Cerebellar nuclear complex (tissue), 1 donor: ENCODE measurements at places on chromosomes 6 and 20.

DNA sequence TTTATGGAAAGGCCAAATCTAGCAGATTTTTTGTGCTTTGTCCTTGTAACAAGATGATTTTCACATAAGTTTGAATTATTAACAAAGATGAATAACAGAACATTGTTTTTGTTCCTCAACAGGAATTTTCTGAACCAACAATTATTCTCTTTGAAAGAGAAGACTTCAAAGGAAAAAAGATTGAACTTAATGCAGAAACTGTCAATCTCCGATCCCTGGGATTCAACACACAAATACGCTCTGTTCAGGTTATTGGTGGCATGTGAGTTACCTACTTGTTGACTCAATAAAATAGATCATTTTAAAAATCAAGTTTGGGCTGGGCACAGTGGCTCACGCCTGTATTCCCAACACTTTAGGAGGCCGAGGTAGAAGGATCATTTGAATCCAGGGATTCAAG, 70.9 kb downstream of the RTN4IP1 start:
- DNase-seq: no peak

- DNase-seq: no peak
Measured at GRCh38 chr6:151352410-151353396, 38.7 kb downstream of the ZBTB2 start.

- no peak for DNase-seq
Measured at GRCh38 chr20:39358052-39358451, 395.9 kb downstream of the DHX35 start.

DNA sequence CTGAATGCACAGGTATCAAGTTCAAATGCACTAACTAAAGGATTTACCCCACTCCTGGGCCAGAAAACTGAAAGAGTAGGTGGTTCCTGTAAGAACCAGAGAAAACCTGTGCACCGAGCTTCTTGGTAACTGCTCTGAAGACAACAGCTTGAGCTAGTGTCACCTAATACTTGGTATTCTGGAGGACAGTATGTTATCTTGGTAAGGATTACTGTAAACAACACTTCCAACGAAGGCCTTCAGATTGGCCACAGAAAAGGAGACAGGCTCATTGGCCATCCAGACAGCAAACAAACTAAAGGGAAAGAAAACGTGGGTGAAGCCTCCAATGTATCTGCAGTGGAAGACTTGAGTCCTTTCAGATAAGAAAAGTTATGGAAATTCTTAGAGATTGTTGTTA, 61.5 kb downstream of the GMPR start:
- no peak for DNase-seq

- no peak for DNase-seq
Measured at GRCh38 chr6:4108561-4109093, 26.7 kb downstream of the ECI2 start.

GRCh38 chr6:11810039-11810541, 31.5 kb upstream of the ADTRP start:
- DNase-seq: no peak

DNA sequence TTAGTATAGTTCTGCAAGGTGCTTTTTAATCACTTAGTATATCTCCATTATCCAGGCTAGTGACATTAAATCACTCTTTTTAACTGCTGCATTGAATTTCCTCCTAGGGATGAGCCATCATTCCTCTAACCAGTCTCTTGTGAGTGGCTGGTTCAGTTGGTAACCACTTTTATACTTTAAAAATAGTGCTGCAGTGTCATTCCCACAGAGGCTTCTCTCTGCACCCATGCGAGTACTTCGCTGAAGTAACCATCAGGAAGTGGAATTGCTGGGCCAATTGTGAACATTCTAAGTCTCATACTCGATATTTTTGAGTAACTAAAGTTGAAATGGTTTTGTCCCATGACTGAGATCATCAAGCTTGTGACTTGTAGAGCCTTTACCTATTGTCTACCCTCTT, 2.1 kb downstream of the BTN3A2 start:
- DNase-seq: no peak

DNA sequence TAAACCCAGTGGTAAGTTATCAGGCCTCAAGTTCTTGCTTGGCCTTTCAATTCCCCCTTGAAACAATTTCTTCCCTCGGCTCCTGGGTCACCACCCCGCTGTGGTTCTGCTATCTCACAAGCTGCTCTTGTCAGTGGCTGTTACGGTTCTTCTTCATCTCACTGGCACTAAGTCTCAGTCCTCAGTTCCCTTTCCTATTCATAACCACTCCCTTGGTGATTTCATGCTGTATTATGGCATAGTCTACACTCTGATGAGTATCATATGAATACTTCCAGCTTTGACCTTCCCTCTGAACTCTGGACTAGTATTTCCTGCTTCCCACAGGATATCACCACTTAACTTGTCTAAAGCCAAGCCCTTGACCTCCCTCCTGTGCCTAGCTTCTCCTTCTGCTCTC, 7.9 kb downstream of the TAAR1 start:
- no peak for DNase-seq

- no peak for DNase-seq
Measured at GRCh38 chr6:144278659-144279314, 6.3 kb upstream of the UTRN start.

DNA sequence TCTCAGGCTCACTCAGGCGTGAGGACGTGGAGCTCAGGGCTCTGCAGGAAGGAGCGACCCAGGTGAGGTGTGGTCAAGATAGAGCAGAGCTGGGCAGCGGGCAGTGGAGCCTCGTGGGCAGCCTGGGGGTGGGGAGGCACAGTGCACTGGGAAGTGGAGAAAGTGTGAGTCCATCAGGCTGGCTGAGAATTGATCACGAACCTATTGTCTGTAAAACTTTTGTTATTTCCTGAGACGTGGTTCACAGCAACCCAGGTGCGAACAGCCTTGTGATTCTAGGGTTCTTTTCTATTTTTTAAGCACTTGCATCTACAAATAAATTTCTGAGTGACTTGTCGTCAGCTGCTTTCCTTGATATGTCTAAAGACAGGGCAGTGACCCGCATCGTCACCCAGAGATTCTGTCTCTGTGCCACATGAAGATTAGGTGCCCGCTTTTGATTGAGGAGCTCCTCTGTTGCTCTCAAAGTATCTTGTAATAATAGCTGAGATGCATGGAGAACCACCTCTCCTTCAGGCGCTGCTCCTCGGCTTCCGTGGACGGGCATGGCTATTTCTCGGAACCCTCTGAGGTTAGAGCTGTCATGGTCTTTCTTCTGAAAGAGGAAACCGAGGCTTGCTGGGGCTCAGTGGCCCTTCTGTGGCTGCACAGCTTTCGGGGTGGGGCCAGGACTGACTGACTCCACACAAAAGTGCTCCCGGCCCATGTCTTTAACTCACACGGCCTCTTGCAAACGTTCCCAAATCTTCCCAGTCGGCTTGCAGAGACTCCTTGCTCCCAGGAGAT, 662 bp upstream of the CCR6 start:
- no peak for DNase-seq

GRCh38 chr6:39295611-39296011, 18.6 kb downstream of the KCNK17 start:
- no peak for DNase-seq

DNA sequence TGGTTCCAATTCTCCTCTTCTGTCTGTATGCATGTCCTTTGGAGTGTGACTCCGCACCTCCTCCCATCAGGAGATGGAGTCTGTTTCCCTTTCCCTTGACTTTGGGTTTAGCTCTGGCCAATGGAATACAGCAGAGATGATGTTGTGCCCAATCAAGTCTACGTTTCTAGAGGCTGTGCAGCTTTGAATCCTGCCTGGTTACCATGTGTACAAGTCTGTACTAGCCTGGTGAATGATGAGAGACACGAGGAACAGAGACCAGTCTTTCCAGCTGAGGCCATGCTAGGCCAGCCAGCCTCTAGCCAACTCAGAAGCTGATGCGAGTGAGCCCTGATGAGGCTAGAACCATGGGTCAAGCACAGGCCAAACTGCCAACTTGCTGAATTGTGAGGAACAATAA, 83.2 kb downstream of the LAMP5 start:
- no peak for DNase-seq

GRCh38 chr6:121515630-121516265, 80.3 kb downstream of the GJA1 start:
- no peak for DNase-seq

DNA sequence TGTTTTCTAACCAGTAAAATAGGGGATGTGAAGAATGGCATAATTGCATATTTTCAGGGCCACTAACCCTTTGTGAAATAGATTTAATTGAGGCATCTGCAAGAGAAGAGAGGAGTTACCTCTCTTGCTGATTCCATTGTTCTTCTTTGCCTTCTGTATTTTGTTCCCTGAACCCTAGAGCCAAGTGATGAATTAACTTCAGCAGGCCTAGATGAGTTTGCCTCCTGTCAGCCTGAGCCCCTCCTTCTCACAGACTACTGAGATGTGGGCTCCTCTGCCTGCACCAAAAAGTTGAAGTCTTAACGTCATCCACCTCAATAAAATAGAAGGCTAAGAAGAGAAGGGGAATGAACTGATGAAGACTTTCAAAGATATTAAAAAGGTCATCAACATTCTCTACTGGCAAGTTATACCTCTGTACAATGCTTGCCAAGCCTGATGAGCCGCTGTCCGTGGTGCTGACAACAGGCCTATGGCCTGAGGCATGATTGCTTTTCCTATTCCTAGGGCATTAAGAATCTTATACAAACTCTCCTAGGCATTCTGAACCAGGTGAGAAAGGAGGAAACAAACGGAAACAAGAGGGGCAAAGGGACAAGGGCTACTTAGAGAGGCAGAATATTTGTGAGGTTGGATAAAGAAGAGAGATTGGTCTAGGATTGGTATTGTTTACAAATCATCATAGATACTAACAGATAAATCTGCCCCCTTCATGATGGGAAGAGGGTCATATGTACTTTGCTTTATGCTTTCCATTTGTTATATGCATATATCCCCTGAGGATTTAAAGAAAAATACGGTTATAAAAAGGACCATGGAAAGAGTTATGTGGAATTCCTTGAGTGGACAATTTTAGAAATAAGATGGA, 46.8 kb downstream of the CD24 start:
- DNase-seq: no peak

DNA sequence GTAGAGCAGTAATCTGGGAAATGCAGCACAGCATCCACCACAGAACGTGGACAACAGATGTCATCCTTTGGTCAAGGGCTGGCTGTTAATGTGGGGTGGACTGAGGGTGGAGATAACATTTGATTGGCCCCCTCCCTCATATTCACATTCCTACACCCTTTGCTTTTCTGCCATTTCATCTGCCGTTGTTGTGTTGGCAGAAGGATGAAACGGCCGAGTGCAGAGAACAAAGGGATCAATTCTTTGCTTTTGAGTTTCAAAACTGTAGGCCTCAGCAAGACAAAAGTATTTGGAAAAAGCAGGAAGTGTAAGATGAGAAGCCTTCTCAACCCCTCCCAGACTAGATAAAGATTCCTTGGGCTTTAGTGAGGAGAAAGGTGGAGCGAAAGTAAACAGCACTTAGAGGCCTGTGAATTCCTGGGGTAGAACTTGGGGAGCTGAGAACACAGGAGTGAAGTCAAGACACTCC, 74.2 kb upstream of the PHIP start:
- DNase-seq: no peak

DNA sequence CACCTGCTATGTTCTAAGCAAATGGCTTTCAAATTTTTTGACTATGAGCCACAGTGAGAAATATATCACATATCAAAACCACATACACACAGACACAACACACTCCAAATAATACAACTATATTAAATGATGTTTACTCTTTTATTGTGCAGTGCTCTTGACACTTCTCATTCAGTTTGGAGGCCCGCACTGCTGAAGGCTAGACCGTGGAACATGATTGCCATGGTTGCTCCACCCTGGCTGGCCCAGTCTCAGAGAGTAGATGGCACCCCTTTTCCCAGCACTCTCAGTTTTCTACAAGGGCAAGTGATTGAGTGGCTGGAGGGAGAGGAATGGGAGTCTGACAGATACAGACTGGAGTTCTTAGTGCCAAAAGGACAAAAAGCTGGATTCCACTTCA, 86.9 kb downstream of the SH3BGRL2 start:
- no peak for DNase-seq

- no peak for DNase-seq
Measured at GRCh38 chr6:146601352-146601751, 2.6 kb downstream of the ADGB start.

DNA sequence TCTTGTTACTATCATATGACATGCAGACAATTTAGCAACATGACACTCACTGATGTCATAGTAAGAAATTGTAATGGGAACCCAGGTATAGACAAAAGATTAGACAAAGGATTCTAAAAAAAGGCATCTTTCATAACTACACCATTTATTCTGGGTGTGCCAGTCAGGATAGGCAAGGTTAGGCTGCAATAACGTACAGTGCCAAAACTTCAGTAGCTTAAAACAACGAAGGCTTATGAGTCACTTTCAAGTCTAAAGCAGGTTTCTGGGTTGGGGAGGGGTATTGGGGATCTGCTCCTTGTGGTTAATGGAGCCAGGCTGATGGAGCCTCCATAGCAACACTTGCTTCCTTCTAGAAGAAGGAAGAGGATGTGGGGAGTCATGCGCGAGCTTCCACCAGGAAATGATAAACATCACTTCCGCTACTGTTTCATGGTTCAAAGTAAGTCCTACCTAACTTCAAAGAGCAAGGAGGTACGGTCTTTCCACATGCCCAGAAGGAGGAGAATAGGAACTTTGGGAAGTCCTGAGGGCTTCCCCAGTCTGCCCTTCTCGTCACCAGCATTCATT, 2.0 kb upstream of the GTSF1L start:
- DNase-seq: no peak

DNA sequence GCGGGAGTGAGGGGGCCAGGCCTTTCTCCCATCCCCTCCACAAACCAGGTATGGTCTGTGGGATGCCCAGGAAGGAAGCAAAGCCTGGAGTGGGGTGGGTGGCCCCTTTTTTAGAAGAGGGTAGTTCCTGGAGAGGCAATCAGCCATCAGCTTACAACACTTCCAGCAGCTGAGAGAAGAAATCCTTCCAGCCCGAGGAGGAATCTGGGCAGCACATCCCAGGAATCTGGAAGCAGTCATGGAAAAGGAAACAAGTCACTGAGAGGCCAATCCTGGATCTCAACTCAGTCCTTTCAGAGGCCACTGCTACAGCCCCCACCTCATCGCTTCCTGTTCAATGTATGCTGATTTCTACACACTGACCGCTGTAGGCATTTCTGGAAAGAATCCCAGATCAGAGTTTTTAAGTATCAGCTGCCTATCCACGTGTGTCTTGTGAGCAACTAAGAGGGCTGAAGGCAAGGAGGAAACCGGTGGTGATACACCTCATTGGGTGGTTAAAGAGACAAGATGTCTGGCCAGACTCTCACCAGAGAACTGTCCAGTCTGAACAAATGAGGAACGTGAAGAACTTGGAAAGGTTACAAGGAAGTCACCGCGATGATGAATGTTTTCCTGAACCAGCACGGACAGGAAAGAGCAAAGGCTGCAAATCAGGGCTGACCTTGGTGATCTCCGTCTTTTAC, 92.9 kb upstream of the SHLD1 start:
- no peak for DNase-seq

- no peak for DNase-seq
Measured at GRCh38 chr6:44668391-44668930, 281.0 kb downstream of the CDC5L start.

- no peak for DNase-seq
Measured at GRCh38 chr20:9474835-9475415, 39.5 kb upstream of the LAMP5 start.
